ENCODE measurements at places on chromosomes 3 and 15.

DNA sequence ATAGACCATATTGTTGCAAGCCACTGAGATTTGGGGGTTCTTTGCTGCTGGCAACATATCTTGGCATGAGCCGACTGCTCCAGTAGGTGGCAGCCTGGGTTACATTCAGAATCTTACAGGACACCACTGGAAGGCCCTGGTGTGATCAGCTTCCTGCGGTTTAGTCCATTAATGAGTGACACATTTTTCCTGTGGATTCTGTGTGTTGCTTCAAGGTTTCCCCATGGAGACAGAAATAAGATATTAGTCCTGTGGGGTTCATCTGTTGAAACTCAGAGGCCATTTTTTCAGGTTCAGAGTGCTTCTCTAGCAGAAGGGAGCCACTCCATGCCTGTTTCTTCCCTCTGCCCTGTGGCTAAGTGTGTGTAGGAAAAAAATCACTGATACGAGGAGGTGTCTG, 116.2 kb downstream of the MFSD1 start:
- DNase-seq, result peak; percentile 67

DNA sequence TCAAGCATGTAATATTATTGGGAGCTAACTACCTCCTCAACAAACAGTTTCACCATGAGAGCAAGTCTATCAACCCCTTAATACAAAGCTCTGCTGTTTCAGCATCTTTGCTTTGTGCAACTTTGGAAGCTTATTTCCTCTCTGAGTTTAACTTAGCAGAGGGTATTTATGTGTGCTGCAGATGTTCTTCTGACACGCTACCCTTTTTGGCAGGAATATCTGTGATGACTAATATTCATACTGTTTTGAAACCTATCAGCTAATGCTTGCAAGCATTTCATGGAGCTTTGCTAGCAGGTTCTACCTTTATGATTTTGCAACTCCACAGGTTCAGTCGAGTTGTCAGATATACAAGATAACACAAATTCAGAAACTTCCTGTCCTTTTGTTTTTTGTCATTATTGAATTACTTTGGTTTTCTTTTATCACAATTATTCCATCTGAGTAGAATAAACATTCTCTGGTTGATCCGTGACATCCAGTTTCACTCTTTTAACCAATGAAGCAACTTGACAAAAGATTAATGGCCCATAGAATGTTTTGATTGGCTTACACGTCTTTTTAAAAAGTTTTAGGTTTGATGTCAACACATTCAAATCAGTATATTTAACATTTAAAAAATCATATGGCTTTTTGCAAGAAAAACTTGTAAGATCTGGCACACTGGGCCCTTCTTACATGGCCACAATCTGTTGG, 1.7 kb upstream of the SLC9A9 start:
- DNase-seq, result peak; percentile 92

- DNase-seq, result no peak
Measured at GRCh38 chr15:35992791-35993190, 446.8 kb upstream of the DPH6 start.

- DNase-seq, result no peak
Measured at GRCh38 chr3:46701181-46701939, at the start of gene TMIE. Gene TMIE, plus strand, starts transcription at chr3:46701392. Its CDS starts 96 bp downstream, at chr3:46701488.

- no peak for DNase-seq
Measured at GRCh38 chr15:27730868-27731267, 368.2 kb downstream of the OCA2 start.

- peak; percentile 40 for DNase-seq
Measured at GRCh38 chr3:18988614-18989229, 159.6 kb upstream of the KCNH8 start.

DNA sequence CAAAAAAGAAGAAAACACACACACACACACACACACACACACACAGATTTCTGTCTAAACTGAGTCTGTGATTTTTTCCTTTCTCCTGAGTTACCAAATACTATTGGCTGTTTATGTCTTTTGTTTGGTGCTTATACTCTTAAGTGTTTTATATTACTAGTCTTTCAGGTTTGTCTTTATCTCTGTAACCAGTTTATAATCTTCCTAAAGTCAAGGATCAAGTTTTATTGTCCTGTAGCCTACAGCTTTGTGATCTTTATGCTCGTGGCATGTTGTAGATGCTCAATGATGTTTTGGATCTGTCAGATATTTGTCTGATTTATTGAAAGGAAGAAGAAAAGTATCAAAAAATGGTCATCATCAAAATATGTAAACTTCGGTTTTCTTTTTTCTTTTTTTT, 4.6 kb downstream of the MAP2K5 start:
- no peak for DNase-seq

- no peak for DNase-seq
Measured at GRCh38 chr3:28018925-28019718, 222.3 kb upstream of the CMC1 start.

DNA sequence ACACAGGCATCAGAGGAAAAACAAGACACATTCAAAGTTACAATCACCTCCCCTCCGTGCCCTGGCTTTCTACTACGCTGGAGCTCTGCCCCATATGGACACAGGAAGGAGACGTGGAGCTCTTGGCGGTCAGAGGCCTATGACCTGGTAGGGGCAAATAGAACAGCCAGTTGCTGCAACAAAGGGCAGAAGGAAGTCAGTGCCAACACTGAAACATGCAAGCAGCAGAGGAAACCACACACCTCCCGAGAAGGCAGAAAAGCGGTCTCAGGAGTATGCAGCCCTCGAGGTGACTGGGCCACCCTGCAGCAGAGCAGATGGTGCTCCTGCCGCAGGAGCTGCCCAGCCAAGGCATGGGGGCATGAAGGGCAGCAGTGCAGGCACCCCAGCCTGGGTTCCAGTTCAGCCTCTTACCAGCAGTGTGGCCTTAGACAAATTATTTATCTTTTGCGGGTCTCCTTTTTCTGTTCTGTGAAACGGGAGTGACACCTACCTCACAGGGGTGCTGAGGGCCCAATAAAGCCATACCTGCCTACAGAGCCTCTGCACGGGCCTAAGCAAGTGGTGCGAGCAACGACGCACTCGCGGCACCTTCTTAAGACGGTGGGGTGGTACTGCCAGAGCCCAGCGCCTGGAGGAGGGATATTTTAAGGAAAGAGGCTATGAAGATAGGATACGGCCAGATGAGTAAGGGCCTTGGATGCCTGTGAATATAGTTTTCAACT, 8.6 kb downstream of the ZXDC start:
- no peak for DNase-seq

- DNase-seq, result no peak
Measured at GRCh38 chr3:197814372-197814771, 23.3 kb downstream of the LRCH3 start.

DNA sequence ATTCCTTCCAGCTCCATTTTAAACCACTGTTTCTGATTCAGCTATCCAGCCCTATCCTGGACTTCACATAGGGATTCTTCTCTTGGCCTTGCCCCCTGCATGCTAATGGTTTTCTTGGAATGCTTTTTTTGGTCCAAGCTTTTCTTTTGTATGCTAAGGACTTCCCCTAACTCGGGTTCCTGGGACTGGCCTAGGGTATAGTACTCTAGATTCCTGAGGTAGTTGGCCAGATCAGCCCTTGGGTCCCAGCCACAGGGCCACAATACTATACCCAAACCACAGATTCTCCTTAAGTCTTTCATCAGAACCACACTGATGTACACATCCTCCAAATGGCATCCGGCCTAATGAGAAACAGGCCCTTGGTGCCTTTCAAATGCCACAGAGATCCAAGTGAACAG, 2.8 kb downstream of the FYCO1 start:
- DNase-seq, result peak; percentile 41

DNA sequence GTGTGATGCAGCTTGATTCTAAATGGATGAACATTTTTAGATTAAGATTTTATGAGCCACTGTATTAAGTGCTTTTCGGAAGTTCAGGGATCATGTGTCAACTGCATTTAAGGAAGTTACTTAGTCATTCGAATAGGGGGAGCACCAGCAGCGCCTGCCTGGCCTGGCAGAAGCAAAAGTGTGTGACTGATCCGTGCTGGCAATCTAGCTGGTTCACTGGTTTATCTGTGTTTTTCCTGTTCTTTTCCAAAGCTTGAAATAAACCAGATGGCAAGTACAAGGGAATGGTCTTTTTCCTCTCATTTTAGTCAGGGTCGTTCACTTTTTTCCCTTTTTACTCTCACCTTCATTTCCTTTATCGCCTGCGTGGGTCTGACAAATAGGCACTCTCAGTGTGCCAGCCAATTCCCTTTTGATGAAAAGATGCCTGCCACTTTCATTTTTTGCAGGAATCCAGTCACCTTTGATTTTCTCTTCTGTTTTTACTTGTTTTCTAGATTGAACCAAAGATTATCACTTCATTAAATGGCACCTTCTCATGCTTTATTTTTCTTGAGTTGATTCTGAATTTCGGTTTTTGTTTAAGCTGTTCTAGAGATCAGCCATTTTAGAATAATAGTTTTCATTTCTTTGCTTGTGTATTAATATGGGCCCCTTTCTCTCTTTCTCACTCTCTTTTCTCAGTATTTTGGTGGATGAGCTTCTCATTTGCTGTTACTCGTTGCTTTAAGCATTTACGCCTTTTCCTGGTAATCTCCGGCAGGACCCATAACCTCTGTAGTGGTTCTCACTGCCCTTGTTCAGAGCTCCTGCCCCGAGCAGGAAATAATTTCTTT, 2.8 kb downstream of the ABHD2 start:
- peak; percentile 81 for DNase-seq

GRCh38 chr3:24270744-24271143, 223.9 kb downstream of the THRB start:
- DNase-seq, result no peak

- DNase-seq, result peak; percentile 11
Measured at GRCh38 chr15:85116925-85117646, 135.4 kb downstream of the PDE8A start.

GRCh38 chr15:100890051-100890720, 10.6 kb downstream of the ALDH1A3 start:
- no peak for DNase-seq

GRCh38 chr3:21407743-21408142, 343.3 kb downstream of the ZNF385D start:
- DNase-seq, result no peak

DNA sequence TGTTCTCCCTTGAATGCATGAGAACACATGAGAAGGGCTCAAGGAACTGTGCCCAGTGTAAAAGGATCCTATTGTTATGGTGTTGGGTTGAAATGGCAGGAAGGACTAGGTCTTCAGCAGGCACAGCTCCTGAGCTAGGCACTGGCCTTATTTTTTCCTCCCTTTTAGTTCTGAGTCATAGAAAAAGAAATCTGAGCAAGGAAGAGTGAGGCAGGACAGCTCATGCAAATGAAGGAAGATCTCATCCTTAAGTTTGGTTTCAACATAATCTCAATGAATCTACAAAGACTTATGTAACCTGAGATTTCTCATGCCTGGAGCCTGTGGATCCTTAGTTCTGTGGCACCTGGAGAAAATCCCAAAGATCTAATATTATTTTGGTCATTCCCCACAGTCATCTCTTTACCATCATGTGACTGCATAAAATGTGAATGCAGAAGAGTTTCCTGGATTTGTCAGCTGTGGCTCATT, 188.6 kb upstream of the TBL1XR1 start:
- DNase-seq, result peak; percentile 33

DNA sequence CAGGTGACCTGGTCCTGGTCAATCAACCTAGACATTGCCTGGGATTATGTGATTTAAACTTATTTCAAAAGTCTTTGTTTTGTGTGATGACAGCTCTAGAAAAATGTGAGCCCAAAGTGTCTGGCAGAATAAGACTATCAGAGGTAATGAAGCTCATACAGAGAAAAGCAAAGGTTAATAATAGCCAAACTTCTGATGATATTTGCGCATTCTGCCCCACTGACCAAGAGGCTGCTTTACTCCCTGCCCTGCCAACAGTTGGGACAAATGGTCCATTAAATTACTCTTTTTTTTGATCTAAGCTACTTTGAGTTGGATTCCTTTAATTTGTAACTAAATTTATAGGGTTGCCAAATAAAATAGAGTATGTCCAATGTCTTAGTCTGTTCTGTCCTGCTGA, 911.2 kb downstream of the MCTP2 start:
- DNase-seq, result no peak

DNA sequence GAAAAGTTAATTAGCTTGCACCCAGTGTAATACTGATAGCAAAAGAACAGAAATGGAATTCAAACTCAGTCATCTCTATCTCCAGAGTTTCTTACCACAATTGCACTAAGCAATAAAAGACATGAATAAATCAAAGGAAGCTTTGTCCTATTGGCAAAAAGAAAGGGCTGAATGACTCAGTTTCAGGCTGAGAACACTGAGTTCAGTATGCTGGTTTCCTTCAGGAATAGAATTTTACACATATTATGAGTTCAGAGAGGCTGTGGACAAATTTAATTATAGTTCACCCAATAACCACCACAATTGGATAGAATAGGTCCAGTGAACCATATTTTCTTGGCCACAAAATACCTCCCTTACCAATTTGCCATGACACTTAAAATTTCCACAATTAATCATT, 249.7 kb downstream of the KCNMB2 start:
- DNase-seq, result no peak

DNA sequence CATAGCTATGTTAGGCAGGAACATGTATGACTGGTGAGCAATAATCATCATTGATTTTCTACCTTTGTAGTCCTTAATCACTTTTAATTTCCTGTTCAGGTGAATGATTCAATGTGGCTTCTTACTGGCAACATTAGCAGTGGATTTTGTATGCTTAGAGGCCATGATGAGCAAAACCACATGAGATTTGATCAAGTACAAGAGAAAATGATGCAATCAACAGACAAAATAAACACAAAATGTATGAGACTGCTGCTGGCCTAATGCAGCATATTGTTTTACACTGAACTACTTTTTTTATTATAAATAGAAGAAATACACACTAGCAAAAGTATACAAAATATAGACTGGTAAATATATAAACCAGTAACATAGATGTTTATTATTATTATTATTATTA, 47.5 kb upstream of the SI start:
- DNase-seq, result no peak

DNA sequence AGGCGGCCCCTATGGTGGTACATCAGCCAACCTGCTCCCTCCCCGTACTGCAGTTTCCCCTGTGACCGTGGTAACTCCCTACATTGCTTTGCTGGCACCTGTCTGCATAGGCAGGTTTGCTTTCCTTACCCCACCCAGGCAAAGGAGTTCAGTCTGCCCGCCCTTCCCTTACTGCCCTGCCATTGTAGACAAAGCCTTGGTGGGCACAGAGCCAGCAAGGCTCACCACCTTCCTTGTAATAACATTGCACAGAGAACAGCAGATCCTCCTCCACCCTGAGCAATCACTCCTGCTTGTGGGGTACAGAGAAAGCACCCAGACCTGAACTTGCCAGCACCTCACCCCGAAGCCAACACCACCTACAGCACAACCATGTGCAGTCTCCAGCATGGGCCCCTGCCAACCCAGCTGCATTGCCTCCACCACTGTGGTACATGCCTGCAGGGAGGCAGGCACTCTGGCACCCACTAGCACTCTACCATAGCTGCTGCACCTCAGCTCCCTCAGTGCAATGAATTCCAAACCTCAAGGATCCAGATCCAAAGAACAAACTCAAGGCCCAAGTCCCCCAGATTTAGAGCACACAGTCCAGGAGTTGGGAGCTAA, 192.7 kb upstream of the KCNMB2 start:
- no peak for DNase-seq
